ENCODE measurements at places on chromosomes 3 and 15. TPM values are rescaled to one million over a fixed set of nuclear protein-coding genes. Genes with fewer than 3 reads are reported as not detected.

GRCh38 chr3:188698436-188698835 lies 473.3 kb upstream of the TPRG1 start:
- H3K4me1 ChIP-seq = peaks cover 1% of the 10 kb centered on the region
- no peak overlapping the region for H3K27ac ChIP-seq
- DNase-seq = no peak
- no peaks in the 10 kb centered on the region for H3K36me3 ChIP-seq

The FRMD4B gene
- total RNA-seq = 96.4 TPM

The EXD1 gene
- 0.15 TPM for total RNA-seq

The MAN2A2 gene
- total RNA-seq = 80.6 TPM

The CGNL1 gene
- 32.8 TPM for total RNA-seq

The SLC12A1 gene
- total RNA-seq = not detected

The TRIM71 gene
- total RNA-seq = 9.9 TPM

DNA sequence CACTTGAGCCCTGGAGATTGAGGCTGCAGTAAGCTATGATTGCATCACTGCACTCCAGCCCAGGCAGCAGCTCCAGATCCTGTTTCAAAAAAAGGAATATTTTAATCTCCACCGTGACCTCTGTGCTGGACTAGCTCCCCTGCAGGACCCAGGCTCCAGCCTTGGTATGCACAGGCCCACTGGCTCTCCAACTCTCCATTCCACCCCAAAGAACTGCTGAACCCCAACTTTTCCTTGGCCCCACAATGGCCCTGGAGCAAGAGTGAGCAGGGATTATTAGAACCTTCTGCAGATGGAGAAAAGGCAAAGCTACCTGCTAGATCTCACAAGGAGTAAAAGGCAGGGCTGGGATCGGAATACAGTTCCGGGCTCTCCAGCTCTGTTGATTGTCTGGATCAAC lies 32.8 kb upstream of the SFMBT1 start:
- H3K36me3 ChIP-seq = no peaks in the 10 kb centered on the region
- DNase-seq = no peak
- no peaks in the 10 kb centered on the region for H3K27me3 ChIP-seq

The CHRD gene
- 16.7 TPM for total RNA-seq

DNA sequence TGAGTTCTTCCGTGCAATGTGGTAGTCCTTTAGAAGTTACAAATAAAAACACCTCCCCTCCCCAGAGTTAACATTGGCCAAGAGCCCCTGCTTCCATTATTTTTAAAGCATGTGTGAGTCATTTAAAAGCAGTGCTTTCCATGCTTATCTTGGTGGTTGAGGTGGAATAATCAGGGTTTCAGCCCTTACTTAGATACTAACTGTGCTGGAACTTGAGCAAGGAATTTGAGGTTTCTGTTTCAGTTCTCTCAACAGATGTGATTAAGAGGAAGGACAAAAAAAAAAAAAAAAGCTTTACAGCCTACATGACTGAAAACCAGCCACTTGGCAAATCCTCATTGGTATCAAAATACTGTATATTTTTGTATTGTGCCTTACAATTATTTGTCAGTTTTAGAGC lies 64.5 kb downstream of the CGNL1 start:
- peaks cover 3% of the 10 kb centered on the region for H3K4me1 ChIP-seq
- H3K27ac ChIP-seq = no peak overlapping the region
- no peak for DNase-seq
- H3K27me3 ChIP-seq = no peaks in the 10 kb centered on the region
- peaks cover 4% of the 10 kb centered on the region for H3K36me3 ChIP-seq
